ENCODE measurements at places on chromosomes 2 and 18.
A peak's percentile ranks its signal among the peaks of the same experiment; 100 is the strongest.

GRCh38 chr2:113890253-113891235 lies 655 bp downstream of the ACTR3 start:
- DNase-seq = peak; percentile 1

DNA sequence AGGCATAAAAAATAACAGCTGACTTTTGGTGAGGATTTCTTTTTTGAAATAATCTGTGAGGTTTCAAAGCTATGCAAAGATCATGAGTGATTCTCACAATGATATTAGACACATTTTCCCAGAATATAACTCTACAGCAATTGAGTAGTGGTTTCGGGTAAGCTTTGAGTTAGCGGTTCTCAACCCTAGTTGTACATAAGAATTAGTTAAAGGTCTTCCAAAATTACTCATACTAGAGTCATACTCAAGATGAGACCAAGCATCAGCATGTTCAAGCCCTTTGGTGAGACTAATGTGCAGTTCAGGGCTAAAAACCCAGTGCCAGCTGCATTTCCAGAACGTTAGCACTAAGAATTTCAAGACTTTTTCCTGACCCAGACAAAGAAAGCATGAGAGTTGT lies 31.1 kb downstream of the DSG4 start:
- DNase-seq = no peak

DNA sequence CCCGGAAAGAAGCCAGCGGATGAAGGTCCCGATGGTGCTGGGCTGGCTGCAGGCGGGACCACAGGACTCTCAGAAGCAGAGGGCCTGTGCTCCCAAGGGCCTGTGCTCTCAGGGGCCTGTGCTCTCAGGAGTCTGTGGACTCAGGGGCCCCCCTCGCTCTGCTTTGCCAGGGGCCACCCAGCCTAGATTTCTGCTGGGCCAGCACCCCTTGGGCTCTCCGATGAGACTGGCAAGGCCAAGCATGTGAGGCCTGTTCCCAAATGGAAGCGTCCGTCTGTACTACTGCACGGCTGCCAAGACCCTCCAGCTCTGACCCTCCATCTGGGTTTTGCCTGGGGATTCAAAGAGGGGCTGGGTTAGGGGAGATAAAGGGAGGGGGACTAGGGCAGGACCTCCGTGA lies 54.6 kb downstream of the SH3BP4 start:
- DNase-seq = no peak

GRCh38 chr18:59627414-59627813 lies 69.8 kb downstream of the CCBE1 start:
- DNase-seq = no peak

DNA sequence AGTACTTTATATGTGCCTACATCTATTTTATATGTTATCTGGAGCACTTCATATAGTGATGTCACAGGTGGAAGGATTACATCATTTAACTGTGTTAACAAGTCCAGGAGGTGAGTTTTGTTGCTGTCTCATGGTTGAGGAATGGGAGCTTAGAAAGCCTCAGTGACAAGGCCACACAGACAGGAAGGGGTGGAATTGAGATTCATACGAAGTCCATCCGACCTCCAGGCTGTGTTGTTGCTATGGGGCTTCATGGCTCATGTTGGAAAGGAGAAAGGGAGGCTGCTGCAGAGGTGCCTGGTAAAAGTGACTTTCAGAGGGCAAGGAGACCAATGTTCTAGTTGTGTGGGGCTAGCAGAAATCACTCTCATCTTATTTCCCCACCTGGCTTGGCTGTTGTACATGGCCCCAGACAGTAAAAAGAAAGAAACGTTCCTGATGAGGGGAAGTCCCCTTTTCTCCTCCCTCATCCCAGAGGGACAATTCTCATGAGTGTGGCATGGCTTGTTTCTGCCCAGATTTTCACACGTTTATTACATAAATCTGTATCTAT lies 31.0 kb upstream of the GREB1 start:
- DNase-seq = no peak

DNA sequence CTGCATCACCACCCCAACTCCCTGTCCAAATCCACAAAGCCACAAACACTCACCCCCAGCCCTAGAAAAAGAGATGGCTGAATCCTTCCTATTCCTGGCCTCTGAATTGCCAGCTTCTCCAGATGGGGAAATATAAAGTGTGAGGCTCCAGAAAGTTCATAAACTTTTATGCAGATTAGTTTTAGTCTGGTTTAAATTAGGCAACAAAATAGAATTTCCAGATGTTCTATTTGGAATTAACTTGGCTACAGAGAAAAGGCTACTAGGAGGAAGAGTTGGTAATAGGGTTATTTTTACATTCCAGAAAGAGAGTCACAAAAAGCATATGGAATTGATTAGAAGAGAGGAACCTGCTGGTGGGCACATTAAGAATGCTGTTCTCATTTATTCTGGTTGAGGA lies 56.0 kb downstream of the EN1 start:
- no peak for DNase-seq

- no peak for DNase-seq
These were observed 546.4 kb downstream of the LRRTM4 start for GRCh38 chr2:76975752-76976151.

GRCh38 chr2:201768918-201769317 lies 11.8 kb downstream of the ALS2 start:
- no peak for DNase-seq

- DNase-seq = no peak
These were observed 760.6 kb upstream of the CHAC2 start for GRCh38 chr2:53006980-53007379.

- DNase-seq = peak; percentile 76
These were observed 1665.5 kb downstream of the LRP1B start for GRCh38 chr2:140465301-140465700.

DNA sequence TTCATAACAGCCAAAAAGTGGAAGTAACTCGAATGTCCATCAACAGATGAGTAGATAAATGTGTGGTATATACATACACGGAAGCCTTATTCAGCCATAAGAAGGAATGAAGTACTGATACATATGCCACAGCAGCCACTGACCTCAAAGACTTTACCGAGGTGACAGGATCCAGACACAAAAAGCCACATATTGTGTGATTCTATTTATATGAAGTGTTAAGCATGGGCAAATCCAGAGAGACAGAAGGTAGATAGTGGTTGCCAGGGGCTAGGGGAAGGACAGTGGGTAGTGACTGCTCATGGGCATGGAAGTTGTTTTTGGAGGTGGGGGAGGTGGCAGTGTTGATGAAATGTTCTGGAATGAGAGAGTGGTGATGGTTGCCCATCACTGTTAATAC lies 33.9 kb downstream of the ZAP70 start:
- DNase-seq = no peak

- DNase-seq = no peak
These were observed 39.7 kb downstream of the SH3YL1 start for GRCh38 chr2:223971-224760.

GRCh38 chr2:112615051-112615450 lies 30.6 kb downstream of the CHCHD5 start:
- no peak for DNase-seq

GRCh38 chr2:111932841-111933291 lies 34.5 kb downstream of the MERTK start:
- no peak for DNase-seq

DNA sequence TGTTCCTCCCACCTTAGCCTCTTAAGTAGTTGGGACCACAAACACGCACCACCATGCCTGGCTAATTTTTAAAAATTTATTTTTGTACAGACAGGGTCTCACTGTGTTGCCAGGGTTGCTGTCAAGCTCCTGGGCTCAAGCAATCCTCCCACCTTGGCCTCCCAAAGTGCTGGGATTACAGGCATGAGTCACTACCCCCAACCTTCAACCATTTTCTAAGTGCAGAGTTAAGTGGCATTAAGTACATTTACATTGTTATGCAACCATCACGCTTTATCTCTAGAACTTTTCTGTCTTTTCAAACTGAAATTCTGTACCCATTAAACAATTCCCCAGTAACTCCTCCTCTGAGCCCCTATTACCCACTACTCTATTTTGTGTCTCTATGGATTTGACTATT lies 45.9 kb upstream of the AFF3 start:
- no peak for DNase-seq

All from NCI-H1048 (cell line).